ENCODE measurements at places on chromosomes 16 and 17.
A peak's percentile ranks its signal among the peaks of the same experiment; 100 is the strongest.

GRCh38 chr17:59746849-59747445 is 39.5 kb downstream of the VMP1 start:
- DNase-seq, result no peak

GRCh38 chr16:6032438-6032837 is 934.8 kb upstream of the EEF2KMT start:
- no peak for DNase-seq

GRCh38 chr17:8225813-8226535 is 15.6 kb upstream of the AURKB start:
- DNase-seq, result peak; percentile 47

DNA sequence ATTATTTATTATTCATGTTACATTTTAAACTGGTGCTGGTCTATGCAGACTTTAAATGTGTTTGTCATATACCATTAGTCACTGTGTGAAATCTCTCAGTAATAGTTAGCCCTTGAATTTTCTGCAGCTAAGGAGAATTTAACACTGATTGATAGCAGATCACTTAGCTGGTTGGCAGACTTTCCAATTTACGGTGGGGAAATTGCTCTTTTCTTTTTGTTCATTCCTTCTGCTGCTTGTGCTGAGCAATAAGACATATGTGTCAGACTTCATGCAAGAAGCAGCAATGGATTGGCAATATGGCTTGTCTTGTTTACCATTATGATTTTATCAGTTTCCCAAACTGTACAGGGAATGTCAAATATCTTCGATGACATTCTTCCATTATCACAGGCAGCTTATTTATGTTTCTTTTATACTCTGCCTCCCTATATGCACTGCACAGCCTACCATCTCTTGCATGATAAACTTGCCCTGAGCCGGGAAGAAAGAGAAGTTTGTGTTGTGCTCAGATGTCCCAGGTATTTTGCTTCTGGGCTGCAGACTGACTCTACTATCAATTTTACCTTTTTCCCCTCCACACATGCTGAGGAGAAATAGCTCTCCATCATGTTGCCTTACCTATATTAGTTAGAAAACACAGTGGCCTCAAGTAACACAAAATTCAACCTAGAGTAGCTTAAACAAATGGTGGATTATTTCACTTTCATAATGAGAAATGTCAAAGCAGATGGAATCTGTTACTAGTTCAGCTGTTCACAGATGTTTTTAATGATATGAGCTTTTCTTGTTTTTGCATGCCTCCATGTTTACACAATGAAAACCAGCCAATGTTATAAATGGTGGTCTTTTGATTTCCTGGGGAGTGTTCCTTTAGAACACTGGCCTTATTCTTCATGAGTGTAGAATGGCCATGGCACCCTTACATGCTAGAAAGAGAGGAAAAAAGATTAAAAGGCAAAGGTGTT is 968.1 kb upstream of the GOT2 start:
- no peak for DNase-seq

- no peak for DNase-seq
These were observed 9.8 kb upstream of the SLC6A2 start for GRCh38 chr16:55645986-55646385.

DNA sequence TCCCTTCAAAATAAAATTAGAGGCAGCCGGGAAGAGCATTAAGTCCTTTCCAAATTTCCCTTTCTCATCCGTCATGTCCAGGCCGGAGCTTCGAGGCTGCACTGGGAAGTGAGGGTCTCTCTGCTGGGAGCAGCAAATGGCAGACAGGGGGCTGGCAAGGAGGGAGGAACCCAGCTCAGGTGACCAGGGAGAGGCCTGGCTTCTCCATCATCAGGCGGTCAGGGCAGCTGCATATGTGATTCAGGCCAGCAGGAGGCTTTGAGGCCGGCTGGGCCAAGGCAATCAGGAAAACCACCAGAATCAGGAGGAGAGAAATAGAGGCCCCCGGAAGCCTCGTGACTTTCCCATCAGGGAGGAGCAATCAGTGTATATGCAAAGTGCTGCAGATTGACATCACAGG is 85.0 kb upstream of the RPL38 start:
- DNase-seq, result no peak

DNA sequence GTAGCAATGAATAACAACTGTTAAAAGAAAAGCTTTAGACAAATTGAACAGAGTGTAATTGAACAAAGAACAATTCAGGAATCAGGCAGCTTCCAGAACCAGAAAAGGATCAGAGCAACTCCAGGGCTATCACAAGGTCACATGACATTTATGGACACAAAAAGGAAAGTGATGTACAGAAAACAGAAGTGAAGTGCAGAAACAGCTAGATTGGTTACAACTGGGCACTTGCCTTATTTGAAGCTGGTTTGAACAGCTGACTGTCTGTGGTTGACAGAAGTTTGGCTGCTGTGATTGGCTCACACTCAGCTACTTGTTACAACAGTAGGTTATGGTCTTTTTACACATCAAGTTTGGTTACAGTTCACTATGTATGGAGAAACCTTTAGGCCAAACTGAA is 14.8 kb downstream of the EFCAB5 start:
- DNase-seq, result no peak

- no peak for DNase-seq
These were observed 226.5 kb upstream of the GSE1 start for GRCh38 chr16:85386467-85387170.

DNA sequence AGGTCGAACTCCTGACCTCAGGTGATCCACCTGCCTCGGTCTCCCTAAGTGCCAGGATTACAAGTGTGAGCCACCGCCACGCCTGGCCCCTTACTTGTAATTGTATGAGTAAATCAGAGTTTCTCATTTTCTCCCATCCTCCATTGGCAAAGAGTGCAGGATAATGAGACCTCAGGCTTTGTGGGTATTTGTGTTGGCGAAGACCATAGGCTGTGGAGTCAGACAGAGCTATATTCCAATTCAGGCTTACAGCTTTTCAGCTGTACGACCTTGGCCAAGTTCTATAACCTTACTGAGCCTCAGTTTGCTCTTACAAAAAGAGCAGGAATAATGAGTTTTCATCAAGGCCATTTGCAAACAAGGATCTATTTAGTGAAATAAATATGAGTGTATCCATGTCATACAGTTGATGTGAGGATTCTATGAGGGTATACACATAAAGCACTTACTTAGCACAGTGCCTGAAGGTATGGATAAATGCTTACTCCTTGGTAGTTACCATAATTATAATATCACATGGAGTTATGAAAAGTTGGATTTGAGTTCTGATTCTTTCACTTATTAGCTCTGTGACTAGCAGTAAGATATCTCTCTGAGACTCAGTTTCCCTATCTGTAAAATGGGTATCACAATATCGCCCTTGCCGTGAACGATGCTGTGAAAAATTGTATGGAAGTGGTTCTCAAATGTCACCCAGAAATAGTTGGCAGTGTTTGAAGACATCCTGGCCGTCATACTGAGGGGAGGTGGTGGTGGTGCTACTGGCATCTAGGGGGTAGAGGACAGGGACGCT is 25.6 kb upstream of the CPPED1 start:
- no peak for DNase-seq

GRCh38 chr17:59479141-59479540 is 86.3 kb upstream of the DHX40 start:
- no peak for DNase-seq

DNA sequence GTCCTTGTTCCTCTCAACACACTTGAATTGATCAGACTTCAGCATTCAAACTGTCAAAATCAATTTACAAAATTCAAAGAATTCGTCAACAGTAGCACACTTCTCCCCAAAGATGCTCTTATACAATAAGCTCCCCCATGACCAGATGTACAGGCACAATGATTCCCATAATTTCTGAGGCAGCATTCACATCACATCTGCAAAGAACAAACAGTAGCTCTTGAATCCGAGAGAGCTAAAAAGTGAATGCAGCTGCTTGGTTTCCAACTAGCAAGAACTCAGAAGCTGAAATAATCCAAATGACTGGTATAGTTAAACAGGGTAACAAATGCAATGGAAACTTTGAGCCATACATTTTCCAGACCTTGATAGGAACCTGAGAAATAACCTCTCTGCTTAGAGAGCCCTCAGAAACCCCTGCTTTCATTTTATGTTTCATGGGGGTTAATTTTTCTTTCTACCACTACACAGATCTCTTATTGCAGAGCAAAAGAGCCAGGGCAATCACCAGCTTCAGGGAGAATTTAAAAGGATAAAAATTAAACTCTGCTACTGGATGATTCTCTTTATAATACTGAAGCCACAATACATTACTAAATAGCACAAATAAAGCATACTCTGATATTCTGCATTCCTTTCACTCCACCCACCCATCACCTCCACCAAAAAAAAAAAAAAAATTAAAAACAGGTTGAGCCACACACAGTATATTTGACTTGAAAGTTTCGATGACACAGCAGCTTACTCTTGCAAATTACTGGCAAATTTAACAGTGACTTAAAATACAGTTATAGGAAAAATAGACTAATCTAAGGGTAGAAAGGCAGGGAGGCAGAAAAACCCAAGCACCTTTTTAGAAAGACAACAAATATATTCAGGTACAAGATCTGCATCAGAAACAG is 23.1 kb upstream of the TMEM97 start:
- no peak for DNase-seq

- no peak for DNase-seq
These were observed 38.7 kb upstream of the MRPS23 start for GRCh38 chr17:57888311-57889216.

DNA sequence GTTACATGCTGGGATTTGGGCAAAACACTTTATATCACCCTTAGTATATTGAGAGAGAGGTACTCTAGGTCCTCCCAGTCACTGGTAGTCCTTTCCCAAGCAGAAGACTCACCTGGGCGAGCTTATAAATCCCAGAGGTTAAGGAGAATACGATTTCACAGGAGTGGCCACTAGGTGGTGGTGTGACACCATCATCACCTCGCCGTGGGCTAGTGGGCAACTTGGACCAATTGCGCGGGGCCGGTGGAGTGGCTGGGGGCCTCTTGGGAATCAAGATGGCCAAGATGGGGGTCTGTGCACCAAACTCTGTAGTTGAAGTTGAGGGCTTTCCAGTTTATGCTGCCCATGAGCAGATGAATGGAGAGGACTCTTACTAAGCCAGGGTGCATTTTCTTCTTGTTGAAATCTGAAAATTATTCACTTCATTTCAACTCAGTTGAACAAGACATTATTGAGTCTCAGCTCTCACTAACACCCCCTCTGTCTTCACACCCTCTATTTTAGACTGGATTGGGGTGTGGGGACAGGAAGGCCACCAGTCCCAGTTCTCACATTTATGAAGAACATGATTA is 38.2 kb upstream of the PIRT start:
- no peak for DNase-seq

DNA sequence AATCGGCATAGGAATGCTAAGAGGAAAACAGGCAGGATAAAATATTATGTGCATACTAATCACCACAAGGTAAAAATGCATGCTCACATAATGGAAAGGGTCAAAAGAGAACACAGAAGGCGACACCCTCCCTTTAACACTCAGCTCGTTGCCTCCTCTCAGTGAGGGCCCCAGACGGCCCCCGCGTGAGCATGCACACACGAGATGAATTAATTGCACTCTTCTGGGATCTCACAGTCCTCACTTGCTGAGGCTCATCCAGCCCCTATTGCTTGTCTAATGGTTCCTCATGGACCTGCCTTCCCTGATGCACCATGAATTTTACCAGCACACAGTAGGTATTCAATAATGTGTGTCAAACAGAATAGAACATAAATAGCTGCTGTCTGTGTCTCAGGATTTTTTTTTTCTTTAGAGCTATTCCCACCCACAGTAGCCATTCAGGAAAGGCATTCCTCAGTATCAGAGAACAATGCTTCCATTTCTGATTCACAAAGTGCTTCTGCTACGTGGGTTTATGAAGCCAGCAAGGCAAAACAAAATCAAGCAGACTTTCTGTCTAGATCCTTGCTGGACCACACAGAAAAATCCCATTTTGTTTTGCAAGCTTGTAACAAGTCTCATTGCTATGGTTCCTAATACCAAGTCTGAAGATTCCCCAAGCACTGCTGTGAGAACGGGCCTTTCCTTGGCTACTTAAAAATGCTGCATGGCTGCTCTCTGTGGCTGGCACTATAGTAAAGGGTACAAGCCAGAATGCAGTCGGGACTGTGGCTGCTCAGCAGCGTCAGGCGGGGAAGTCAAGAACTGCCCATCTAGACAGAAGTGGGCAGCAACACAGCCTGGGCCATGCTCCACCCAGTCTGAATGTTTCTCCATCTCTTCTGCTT is 43.6 kb downstream of the TOM1L2 start:
- no peak for DNase-seq

DNA sequence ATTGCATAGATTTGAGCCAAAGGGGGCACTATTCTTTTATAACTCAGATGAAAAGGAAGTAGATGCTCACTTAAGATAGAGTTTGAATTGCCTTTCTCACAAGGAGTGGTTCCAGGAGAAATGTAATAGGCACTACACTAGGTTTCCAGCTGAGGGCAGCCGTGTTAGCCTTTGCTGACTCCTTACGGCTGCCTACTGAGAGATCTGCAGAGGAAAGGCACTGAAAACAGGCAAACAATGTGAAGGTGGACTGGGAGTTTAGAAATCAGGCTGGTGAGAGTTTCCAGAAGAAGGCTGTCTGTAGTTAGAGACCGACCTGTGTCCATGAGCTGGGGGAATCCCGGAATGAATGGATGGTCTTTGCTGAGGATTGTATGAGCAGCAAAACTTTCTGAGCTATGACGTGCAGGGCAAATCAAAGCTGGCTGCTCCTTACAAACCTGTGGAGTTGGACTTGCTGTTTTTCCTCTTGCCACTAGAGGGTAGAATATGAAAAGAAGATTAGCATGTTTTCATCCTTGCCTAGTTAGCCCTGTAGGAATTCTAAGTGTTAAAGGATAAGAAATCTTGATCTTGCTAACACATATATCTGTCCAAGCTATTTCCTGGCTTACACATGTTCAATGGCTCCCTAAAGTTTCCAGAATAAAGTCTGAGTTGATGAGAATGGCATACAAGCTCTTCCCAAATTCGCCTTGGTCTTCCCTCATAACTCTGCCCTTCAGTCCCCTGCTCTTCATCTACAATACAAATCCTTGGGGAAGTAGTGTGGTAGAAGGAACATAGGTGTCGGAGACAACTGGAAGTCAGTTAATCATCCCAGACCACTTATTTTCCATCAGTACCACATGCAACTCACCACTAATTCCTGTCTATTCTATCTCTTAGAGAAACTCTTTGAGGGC is 20.1 kb upstream of the TAOK1 start:
- DNase-seq, result peak; percentile 15

DNA sequence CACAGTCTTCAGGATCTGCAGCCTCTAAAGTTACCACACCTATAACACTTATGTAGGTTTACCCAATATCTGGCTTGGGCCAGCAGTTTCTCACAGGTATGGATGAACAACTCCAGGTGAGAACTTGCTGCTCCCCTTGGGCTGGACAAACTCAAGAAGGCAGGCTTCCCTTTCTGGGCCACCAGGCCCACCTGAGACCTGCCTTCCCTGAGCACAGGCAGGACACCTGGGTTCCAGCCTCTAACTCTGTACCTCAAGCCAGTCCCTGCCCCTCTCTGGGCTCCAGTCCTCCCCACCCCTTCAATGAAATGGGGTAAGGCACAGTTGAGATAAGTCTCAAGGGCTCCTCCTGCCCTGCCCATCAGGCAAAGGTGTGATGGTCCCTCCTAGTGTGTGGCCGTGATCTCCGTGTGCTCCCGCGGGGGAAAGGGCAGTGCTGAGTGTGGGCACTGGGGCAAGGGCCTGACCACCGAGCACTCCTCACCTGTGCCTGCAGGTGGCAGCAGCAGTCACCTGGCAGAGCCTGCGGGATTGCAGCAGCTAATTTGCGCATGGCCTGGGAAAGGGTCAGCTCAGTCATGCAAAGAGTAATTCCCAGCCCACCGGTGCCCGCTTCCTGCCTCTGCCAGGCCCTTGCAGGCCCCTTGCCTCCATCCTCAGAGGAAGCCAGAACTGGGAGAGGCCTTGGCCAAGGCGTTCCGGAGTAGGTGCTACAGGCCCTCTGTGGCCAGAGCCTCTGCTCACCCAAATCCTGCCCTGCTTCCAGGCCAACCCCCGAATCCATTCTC is 28.2 kb upstream of the ADGRG1 start:
- no peak for DNase-seq
